ENCODE measurements at places on chromosomes 4 and X.

DNA sequence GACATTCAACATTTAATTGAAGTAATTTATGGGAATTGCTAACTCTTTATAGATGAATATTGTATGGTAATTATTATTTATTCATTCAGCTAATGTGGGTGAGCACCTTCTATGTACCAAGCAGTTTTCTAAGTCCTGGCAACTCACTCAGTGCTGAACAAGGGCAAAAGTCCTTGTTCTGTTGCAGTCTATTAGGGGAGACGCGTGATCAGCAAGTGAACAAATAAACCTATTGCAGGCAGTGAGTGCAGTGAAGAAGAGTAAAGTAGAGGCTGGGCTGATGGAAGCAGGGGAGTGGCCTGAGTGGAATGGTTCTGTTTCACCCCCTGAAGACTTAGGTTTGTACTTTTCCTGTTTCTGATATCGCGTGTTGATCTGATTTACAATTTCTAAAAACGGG, 214.3 kb downstream of the RAPGEF2 start:
- DNase-seq: no peak

- no peak for DNase-seq
These were observed 202.4 kb upstream of the ZIC3 start for GRCh38 chrX:137363559-137363958.

- peak; percentile 37 for DNase-seq
These were observed 9.4 kb upstream of the KIAA0232 start for GRCh38 chr4:6773106-6773505.

- no peak for DNase-seq
These were observed 31.5 kb upstream of the HTRA3 start for GRCh38 chr4:8238036-8238511.

DNA sequence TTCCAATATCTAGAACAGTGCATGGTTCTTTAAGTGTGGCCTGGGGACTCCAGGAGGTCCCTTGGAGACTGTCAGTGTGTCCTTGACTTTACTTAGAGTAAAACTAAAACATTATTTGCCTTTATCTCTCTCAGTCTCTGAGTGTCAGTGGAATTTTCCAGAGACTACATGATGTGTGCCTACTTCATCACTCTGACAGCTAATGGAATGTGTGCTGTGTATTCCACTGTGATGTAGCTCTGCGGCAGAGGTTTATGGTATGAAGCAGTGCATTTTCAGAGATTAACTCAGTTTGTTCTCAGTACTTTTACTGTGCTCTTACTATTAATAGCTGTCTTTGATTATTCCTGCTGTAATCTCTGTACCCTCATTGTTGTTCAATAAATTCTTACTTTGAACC, 85.6 kb downstream of the MANBA start:
- no peak for DNase-seq

GRCh38 chr4:106679063-106679462, 310.5 kb upstream of the GIMD1 start:
- DNase-seq: no peak

GRCh38 chr4:36590343-36590742, 308.9 kb downstream of the DTHD1 start:
- no peak for DNase-seq

GRCh38 chrX:79065696-79066095, 78.8 kb upstream of the GPR174 start:
- no peak for DNase-seq

- DNase-seq: no peak
These were observed 139.1 kb downstream of the GPC3 start for GRCh38 chrX:133846311-133846710.

- DNase-seq: no peak
These were observed 11.1 kb downstream of the GASK1B start for GRCh38 chr4:158161551-158162354.

DNA sequence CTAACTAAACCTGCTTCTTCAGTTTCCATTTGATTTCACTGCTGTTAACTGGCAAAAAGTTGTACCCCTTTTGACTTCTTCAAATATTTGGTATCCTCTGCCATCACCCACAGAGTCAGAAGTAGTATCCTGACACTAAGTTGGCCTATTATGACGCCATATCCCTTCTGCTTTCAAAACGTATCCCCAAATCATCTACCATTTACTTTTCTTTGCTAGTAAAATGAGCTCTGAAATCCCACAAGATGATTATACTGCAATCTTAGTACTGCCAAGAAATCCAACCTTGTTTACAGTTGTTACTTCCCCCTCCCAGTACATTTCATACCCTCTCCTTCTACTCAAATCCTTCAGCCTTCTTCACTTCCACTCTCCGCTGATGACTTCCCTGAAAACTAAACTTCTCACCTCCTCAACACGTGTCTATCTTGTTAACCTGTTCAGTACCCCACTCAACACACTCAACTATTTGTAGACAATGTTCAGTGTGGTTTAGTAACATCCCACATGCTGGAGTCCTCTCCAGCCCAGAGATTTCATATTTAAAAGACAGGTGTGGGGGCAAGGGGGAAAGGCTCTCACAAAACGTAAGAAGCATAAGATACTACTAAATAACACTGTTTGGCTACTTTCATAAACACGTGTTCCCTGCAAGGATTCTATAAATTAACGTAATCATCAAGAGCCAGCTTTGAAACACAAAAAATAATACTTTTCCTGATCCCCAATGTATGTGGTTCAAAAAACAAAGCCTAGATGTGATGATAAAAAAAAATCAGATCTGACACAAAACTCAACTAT, 1.3 kb downstream of the NAF1 start:
- no peak for DNase-seq

GRCh38 chr4:157217708-157218107, 2.8 kb upstream of the GRIA2 start:
- DNase-seq: no peak

DNA sequence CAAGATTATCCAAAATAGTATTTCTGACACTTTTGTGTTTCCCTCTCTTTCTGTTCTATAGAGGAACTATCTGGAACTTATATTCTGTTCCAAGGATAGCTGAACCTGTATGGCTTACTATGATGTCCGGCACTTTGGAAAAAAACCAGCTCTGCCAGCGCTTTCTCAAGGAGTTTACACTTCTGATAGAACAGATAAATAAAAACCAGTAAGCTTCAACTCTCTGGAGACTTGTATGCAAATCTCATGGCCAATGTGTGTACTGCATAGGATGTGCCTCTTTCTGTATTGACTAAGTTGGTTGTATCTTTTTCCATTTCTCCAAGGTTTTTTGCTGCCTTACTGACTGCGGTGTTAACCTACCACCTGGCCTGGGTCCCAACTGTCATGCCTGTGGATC, 92.5 kb downstream of the FNIP2 start:
- no peak for DNase-seq

GRCh38 chr4:76589402-76589801, 154.4 kb downstream of the SHROOM3 start:
- DNase-seq: no peak

DNA sequence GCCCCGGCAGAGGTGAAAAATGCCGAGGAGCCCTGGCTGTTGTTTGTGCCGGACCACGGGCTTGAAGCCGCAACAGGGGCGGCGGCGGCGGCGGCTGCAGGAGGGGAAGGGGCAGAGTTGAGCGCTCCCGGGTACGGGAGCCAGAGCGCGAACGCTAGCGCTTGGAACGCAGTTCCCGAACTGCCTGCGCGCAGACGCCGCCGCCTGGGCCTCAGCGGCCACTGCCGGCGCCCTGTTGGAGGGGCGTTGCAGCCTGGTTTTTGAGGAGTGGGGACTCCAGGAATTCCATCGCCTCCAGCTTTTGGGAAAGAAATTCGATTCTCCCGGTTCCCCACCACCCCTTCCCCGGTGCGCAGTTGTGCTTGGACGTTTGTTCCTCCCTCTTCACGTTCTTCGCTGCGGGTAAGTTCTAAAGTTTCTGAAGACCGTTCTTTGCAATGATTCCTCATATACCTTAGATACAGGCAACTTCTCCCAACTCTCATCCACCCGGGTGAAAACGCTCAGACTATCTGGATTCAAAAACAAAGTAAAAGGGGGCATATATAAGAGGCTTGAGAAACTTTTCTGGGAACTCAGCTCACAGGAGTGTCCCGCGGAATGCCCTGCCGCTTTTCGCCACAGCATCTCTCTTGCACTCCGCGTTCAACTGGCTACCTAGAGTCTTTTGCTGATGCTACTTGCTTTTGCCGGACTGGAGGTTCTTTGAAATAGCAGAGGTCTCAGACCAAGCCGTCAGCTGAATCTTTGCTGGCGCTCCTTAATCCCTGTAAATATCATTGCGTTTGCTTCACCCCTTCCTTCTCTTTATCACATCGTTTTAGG, 1.0 kb downstream of the FAT4 start:
- peak; percentile 13 for DNase-seq

- DNase-seq: no peak
These were observed 65.2 kb downstream of the GALNT7 start for GRCh38 chr4:173233857-173234256.

DNA sequence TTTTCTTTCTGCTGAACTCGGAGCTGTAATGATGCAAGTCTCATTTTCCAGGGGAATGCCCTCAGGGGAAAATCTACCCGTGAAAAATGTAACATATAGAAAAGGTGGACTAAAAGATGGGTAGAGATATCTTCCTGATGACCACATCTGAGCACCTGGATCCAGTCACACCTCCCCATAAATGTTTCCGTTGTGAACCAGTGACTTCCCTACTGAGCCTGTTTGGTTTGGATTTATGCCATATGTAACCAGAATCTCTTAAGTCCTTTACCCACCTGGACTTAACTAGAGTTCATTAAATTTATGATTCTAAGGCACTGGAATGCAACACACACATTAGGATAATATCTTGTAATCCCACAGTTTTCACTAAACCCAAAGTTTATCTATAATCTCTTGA, 171.1 kb downstream of the ZNF330 start:
- no peak for DNase-seq

GRCh38 chr4:93791570-93792195, 36.9 kb upstream of the ATOH1 start:
- no peak for DNase-seq

DNA sequence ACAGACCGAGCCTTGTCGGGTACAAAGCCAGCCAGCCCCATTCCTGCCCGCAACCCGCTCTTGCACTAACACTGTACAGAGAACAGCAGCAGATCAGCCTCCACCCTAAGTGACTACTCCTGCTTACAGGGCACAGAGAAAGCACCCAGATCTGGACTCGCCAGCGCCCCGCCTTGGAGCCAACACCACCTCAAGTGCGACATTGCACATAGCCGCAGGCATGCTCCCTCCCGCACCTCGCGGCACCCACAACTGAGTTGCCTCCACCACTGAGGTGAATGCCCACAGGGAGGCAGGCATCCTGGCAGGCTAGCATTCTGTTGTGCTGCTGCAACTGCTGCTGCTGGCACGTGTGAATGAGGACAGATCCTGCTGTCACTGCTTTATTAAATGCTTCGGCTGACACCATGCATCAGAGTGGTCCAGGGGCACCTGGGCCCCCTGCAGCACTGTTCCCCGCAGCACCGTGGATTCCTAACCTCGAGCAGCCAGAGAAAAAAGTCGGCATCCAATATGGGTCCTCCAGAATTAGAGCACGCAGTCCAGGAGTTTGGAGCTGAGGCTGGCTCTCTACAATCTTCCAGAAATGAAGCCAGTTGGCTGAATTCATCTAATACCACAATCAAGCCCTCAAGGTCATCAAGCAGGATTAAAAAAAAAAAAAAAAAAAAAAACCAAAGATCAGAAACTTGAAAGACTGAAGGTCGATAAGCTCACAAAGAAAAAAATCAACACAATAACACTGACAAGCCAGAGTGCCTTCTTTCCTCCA, 352.9 kb downstream of the GASK1B start:
- DNase-seq: no peak

DNA sequence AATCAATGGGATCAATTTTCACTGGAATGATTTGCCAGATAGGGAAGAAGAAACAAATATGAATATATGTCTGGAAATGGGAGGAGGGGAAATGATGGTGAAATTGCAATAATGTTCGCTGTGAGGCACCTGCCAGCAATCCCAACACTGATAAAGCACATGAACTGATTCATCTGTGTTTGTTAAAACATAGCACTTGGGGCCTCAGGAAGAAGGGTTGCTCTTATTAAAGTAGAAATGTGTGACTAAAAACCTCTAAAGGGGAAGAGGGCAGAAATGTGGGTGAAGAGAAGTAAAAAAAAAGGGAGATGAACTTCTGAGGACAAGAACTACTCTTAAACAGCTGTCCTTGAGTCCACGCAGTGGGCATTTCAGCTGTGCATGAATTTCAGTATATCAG, 101.4 kb downstream of the C4orf51 start:
- no peak for DNase-seq

GRCh38 chr4:99323756-99324155, 2.6 kb upstream of the ADH1B start:
- DNase-seq: no peak

- DNase-seq: no peak
These were observed 443.1 kb downstream of the HNRNPD start for GRCh38 chr4:81930506-81931238.

GRCh38 chr4:182562350-182562749, 319.1 kb downstream of the TENM3 start:
- no peak for DNase-seq

DNA sequence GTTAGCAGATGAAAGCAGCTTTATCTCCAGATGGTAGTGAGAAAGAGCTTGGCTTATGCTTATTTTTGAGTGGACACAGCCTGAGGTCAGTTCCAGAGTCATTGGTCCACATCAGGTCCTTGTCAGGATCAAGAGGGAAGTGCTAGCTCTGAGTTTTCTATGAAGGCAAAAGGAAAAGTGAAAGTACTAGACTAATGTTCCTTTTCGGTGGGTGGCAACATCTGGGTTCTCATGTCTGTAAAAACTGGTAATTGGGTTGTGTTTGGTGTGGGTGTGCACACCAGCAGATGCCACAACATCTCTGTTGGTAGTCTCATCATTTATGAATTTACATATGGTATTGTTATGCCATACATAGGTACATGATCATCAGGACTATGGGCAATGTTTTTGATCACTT, 210.5 kb downstream of the PWWP3B start:
- no peak for DNase-seq

DNA sequence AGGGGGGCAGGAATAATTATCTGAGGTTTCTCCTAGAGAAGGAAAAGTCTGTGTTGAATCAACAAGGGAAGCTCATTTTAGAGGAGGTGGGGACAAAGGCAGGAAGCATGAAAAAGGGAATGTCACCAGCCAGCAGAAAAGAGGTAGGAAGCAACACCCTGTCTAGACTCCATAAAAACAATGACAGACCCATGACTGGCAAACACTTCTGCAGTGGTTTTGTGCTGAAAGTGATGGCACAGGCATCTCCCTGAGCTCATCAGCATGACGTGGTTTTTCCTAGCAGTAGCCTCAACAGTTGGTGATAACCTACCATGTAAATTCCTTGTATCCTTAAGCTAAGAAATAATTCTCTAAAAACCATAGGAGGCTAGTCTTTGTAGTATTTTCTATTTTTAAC, 110.7 kb upstream of the GALNT7 start:
- DNase-seq: no peak

DNA sequence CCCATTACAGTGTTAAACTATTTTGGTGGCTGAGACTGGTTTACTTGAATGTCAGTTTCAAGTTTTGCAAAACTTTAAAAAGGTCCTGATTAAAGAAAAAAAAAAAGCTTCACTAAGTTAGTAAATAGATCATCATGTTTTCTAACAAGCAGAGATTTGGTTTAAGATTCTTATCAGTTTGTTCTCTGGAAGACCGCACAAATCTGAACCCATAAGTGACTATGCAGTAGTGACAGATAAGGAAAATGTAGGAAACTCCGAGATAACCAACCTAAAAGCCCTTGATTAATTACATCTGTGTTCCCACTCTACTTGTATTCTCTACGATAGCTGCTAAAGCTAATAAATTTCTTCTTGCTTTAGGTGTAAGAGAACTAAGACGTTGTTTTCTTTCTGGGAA, 1799.8 kb upstream of the ADGRL3 start:
- DNase-seq: no peak
